Right hindlimb (tissue), 1 donor: ENCODE measurements at places on chromosomes 6 and 20.

- DNase-seq = no peak
Observed at GRCh38 chr20:6678101-6678500, 89.4 kb upstream of the BMP2 start.

DNA sequence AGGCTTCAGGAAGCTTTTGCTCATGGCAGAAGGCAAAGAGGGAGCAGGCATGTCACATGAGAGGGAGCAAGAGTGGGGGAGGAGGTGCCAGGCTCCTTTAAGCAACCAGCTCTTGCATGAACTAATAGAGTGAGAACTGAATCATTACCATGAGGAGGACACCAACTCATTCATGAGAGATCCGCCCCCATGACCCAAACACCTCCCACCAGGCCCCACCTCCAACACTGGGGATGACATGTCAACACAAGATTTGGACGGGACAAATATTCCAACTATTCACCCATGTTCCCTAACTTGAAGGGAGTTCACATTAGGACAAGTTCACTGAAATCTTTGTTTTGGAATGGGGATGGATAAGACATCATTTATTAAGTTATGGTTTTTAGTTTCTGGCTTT, 155.2 kb upstream of the ESR1 start:
- DNase-seq = no peak

DNA sequence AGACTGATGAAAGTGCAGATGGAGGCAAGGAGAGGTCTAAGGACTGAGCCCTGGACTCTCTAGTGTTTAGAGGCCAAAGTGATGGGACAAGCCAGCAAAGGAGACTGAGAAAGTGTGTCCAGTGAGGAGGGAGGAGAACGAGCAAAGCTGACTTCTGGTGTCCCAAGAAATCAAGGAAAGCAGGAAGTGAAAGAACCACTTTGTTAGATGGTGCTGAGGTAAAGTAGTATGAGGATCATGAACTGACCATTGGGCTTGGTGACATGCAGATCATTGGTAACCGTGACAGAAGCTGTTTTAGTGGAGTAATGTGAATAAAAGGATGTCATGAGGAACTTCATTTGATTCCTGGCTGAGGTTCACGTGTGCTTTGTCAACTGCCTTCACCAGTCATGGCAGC, 108.4 kb downstream of the SLX4IP start:
- no peak for DNase-seq

DNA sequence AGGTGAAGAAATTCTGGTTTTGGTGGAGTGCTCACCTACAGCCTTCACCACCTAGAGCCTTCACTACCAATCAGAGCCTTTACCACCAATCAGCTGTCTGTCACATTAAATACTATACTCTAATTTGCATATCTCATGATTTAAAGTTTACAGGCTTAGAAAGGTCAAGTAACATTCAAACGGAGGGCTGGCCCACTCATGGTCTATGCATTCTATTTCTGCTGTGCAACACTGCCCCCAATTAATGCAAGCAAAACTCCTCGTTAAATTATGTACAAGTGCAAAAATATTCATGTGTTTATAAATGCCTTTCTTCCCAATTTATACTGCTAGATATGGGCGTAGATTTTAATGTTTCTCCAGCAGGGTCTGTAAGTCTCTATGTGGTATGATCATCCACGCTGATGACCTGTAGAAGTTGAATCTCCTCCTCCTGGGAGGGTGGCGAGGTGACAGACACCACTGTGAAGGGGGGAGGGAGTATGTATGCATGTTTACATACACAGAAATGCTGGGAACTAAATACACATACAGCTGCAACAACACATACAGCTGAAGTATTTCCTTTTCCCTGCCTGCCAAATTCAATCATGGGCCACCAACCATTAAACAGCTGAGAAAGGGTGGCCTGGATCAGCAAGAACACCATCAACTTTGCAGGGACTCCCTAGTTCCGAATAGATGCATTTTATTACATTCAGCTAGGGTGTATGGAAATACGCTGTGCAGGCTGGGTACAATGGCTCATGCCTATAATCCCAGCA, 13.1 kb downstream of the RRAGD start:
- no peak for DNase-seq

DNA sequence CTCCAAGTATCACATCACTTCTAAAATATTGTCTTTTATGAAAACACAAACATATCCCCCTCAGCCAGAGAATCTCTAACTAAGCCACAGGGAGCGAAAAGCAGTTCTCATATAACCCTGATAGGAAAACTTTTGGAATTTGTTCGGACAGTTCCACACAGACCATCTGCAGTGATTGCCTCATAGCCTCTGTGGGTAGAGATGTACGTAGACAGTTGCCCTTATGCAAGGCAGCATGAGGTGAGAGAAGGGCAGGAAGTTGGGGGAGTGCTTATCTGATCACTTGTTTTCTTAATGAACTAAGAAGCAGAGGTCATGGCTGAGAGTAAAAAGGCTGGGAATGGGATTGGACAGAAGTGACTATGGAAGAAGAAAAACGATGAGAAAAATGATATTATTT, 39.6 kb downstream of the SLC23A2 start:
- no peak for DNase-seq

GRCh38 chr6:126112171-126112632, 125.9 kb downstream of the TRMT11 start:
- DNase-seq = no peak
